GM12878 (cell line): ENCODE measurements at places on chromosomes 2 and 18. TPM values are rescaled to one million over a fixed set of nuclear protein-coding genes. Genes with fewer than 3 reads are reported as not detected.

- peaks cover 4% of the 10 kb centered on the region for H3K27me3 ChIP-seq
- no peak overlapping the region for H3K27ac ChIP-seq
- no peak overlapping the region for H3K4me3 ChIP-seq
- no peak for DNase-seq
Measured at GRCh38 chr2:196591621-196592022, 47.9 kb upstream of the CCDC150 start.

DNA sequence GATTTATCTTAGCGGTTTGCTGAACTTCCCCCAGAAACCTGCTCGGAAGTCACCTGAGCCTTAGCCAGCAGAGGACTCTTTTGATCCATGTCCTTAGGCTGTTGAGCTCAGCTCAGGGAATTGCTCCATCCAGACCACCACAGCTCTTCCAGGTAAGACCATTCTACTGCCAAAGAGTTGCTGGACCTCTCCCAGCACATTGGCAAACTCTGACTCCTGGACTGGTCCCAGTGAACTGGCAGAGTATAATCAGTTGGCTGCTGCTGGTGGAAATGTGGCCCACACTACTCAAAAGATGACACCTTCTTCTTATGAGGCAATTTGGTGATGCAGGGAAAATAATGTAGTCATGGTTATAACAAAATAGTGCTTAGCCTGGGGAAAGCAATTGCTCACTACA, 308.8 kb upstream of the FIGN start:
- no peak for DNase-seq
- H3K27me3 ChIP-seq: no peaks in the 10 kb centered on the region
- no peak overlapping the region for H3K27ac ChIP-seq
- H3K4me1 ChIP-seq: no peaks in the 10 kb centered on the region
- no peaks in the 10 kb centered on the region for H3K36me3 ChIP-seq

- H3K4me1 ChIP-seq: no peaks in the 10 kb centered on the region
- H3K27me3 ChIP-seq: no peaks in the 10 kb centered on the region
- H3K4me3 ChIP-seq: no peak overlapping the region
- H3K27ac ChIP-seq: no peak overlapping the region
Measured at GRCh38 chr2:80070587-80070986, 234.0 kb downstream of the LRRTM1 start.

DNA sequence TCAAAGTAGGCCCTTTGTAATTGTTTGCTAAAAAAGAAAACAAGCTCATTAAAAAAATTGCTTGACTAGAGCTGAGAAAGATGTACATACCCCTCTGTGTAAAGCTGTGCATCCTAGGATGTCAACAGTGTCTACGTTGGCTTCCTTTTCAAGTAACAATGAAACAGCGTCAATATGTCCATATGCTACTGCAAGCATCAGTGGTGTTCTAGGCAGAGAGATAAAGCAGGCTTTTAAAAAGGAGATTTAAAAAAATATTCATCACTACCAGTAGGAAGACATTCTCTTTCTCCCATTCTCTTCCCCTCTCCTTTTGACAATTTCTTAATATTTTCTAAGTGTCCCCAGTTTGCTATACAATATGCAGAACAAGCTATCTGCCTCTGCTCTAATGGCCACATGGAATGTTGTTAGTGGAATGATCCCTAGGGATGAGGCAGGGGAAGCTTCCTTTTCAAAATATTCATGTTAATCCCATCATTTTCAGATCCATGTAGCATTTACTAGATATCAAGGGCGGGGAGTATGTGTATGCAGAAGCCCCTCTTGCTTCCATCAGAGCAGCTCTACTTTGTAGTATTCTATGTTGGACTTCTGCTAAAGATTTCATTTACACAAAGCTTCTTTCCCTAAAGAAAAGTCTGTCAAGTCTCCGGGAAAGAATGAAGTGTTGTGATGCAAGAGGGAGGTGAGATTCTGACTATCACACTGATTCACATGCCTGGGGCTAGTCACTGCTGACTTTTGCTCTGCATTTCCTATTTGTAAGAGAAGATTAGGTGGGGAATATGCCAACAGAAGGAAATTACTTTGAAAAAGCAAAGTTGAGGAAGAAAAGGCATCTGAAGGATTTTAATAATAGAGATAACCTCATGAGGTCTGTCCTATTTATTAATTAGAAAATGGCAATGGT, 81.5 kb upstream of the PGAP1 start:
- DNase-seq: no peak
- H3K27ac ChIP-seq: no peak overlapping the region
- no peak overlapping the region for H3K4me3 ChIP-seq
- no peaks in the 10 kb centered on the region for H3K4me1 ChIP-seq
- H3K27me3 ChIP-seq: no peaks in the 10 kb centered on the region
- H3K36me3 ChIP-seq: peaks cover 4% of the 10 kb centered on the region

- H3K4me1 ChIP-seq: peaks cover 37% of the 10 kb centered on the region
- no peak overlapping the region for H3K4me3 ChIP-seq
- no peaks in the 10 kb centered on the region for H3K36me3 ChIP-seq
Measured at GRCh38 chr2:105812180-105813044, 67.7 kb downstream of the NCK2 start.

DNA sequence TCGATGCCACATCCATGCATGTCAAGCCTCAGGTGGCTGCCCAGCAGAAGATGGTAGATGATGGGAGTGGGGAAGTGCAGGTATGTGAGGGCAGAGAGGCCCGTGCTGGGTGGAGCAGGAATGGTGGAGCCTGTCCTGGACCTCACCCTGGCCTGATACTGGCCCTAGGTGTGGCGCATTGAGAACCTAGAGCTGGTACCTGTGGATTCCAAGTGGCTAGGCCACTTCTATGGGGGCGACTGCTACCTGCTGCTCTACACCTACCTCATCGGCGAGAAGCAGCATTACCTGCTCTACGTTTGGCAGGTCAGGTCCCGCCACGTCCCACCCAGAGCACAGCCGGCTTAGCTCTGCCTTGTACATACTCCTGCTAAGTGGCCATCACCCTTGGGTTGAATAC, 13.0 kb downstream of the VIL1 start:
- no peaks in the 10 kb centered on the region for H3K4me1 ChIP-seq
- no peak overlapping the region for H3K4me3 ChIP-seq
- no peaks in the 10 kb centered on the region for H3K36me3 ChIP-seq
- H3K27me3 ChIP-seq: no peaks in the 10 kb centered on the region

DNA sequence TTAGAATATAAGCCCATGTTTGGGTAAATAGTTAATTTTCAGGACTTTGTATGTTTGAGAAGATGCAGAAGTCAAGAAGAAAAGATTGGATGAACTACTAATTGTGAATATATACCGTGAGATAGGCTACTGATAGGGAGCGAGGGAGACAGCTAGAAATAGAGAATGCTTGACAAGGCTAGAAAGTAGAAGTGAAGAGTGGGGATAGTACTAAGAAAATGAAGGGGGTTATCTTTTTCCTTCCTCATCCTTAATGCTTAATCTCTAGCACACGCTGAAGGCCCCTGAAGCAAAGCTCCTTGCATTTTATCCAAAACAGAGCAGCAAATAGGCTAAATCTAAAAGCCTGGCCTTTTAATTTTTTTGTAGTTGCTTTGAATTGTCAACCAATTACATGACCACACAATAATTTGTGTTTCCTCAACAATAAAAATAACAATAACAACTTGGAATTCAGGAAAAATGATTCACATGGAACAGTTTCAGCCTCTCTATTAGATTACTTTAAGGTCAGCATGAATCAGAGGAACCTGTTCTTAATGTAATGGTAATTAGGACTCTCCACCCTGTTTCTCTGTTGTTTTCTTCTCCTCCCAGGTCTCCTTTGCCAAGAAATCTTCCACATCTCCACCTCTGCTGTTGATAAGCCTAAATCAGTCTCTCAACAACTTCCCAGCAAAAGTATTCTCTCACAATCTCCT, 1071.3 kb upstream of the ZEB2 start:
- H3K36me3 ChIP-seq: no peaks in the 10 kb centered on the region
- H3K4me1 ChIP-seq: peaks cover 15% of the 10 kb centered on the region
- H3K4me3 ChIP-seq: no peak overlapping the region
- no peak overlapping the region for H3K27ac ChIP-seq
- no peaks in the 10 kb centered on the region for H3K27me3 ChIP-seq

DNA sequence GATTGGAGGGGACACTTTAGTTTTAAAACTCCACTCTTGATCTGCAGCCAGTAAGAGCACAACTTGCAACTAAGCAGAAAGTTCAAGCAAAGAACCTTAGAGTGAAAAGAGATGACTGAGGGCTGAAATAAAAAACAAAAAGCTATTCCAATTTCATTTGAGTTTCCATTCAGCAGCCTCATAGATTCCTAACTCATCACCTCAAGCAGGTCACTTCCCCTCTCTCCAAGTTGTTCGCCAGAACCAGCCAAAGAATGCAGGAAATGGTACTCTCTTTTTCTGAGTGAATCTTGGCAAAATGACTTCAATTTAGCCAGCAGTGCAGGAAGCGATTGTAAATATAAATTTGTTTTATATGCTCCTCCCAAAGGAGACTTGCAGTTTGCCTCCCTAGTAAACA, 213.3 kb downstream of the SETBP1 start:
- H3K27me3 ChIP-seq: no peaks in the 10 kb centered on the region
- no peak for DNase-seq
- no peaks in the 10 kb centered on the region for H3K4me1 ChIP-seq
- H3K36me3 ChIP-seq: no peaks in the 10 kb centered on the region
- no peak overlapping the region for H3K27ac ChIP-seq

- H3K4me1 ChIP-seq: no peaks in the 10 kb centered on the region
- H3K4me3 ChIP-seq: no peak overlapping the region
- DNase-seq: no peak
- no peak overlapping the region for H3K27ac ChIP-seq
- no peaks in the 10 kb centered on the region for H3K27me3 ChIP-seq
- H3K36me3 ChIP-seq: no peaks in the 10 kb centered on the region
Measured at GRCh38 chr2:209960045-209960444, 42.4 kb upstream of the RPE start.

Gene SLC4A5
- total RNA-seq: 2.3 and 4.4 TPM in 2 replicates

Gene SERPINB4
- not detected in 2 replicates for total RNA-seq
